ENCODE measurements at places on chromosomes 3 and 15.
A peak's percentile ranks its signal among the peaks of the same experiment; 100 is the strongest.

DNA sequence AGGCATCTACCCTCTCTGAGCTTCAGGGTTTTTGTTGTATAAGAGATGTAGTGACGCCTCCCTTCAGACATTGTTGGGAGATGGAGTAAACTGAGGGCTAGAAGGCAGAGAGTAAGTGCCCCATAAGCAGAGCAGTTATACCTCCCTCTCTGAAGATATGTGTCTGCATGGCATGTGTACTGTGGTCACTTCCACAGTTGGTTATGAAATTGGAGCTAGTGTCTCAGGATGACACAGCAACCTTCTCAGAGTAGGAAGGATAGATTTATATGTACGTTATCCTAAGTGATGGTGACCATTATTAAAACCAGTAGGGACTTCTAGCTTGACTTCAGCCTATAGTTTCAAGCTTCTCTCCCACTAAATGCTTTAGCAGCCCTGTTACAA lies 17.9 kb downstream of the PXK start:
- DNase-seq: no peak

- DNase-seq: no peak
Observed at GRCh38 chr3:63954182-63954581, 42.0 kb upstream of the SCAANT1 start.

DNA sequence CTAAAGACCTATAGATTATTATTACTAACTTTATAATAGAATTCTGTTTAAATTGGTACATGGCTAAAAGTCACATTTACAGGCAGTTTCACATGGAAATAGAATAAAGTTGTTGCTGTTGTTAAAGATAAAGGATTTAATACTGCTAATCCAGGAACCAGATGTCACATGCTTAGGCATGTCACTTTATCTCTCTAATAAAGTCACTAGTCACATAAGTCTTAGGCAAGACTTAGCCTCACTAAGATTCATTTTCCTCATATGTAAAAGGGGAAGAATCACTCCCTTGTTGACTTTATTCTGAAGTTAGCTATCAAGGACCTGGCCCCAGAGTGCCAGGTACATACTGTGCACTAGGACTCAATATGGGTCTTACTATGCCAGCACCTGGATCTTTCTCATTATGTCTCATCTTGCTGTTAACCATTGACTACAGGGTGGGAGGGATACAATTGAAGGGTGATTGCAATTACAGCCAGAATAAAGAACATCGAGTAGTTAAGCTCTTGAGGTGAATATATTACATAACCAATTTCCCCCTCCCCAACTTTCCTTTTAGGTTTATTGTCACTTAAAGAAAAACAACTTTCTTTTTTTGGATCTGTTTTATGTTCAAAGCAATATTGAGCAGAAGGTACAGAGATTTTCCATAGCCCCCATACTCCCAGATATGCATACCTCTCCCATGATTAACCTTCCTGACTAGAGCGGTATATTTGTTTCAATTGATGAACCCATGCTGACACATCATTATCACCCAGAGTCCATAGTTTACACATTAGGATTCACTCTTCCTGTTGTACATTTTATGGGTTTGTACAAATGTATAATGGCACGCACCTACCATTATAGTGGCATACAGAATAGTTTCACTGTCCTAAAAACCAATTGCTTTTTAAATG lies 36.6 kb downstream of the LNP1 start:
- no peak for DNase-seq

- DNase-seq: no peak
Observed at GRCh38 chr3:191141728-191142127, 57.3 kb upstream of the OSTN start.

DNA sequence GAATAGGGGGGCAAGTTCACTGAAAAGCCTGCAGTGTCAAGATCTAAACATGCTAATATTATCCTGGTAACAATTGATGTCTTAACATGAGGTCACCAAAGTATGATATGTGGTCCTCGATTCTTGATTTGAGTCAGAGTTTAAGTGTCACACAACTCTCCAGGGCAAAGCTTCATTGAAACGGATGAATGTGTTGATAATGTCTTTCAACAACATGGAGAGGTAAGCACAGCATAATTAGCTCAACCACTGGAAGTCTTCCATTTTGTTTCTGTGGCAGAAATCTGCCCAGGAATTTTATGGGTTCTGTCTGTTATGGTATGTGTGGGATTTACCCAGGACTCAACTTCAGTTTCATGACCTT lies 591.5 kb downstream of the ZNF385D start:
- DNase-seq: no peak

DNA sequence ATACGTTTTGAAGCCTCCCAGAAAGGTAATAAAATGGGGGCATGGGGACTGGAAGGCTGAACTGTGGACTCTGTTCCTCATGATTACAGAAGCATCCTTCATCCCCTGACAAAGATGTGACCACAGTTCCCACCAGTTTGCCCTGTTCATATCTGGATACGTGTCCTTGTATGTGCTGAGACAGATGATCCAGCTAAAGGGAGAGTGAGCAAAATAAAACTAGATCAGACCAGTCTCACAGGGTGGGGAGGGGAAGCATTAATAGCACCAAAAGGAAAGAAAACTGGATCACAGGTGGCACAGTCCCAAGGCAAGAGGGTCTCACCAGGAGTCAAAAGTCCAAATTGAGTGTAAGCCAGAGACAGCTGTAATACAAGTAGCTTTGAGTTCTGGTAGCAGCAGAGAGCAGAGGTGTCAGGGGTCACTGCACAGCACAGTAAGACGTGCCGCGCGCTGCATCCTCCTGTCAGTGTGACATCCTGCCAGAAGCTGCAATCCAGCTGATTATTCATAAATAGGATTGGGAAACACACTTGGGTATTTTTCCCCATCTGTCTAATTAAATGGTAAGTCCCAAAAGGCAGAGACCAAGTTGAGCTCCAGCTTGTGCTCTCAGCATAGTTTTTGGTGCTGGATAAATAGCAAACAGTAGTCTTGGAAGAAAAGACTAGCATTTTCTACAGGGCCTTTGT lies 560.0 kb upstream of the CFAP20DC start:
- DNase-seq: no peak

GRCh38 chr3:27565201-27565852 lies 81.1 kb upstream of the SLC4A7 start:
- no peak for DNase-seq

- DNase-seq: peak; percentile 29
Observed at GRCh38 chr3:72480366-72480765, 367.9 kb downstream of the SHQ1 start.

DNA sequence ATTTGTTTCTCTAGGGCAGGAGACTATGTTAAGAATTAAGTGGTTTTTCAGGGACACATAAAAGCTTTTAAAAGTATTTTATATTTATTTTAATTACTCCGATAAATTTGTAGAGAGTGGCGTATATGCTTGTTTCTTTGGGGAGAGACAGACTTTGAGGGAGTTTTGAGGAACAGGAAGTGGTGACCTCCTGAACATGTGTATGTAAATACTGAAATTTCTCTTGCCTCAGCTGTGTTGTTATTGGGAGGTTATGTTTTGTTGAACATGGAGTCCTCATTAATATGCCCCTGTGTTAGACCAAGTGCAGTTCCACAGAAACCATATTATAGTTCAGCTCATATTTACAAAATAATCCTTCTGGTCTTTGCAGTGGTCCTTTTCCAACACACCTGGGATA lies 41.8 kb upstream of the UTS2B start:
- no peak for DNase-seq

DNA sequence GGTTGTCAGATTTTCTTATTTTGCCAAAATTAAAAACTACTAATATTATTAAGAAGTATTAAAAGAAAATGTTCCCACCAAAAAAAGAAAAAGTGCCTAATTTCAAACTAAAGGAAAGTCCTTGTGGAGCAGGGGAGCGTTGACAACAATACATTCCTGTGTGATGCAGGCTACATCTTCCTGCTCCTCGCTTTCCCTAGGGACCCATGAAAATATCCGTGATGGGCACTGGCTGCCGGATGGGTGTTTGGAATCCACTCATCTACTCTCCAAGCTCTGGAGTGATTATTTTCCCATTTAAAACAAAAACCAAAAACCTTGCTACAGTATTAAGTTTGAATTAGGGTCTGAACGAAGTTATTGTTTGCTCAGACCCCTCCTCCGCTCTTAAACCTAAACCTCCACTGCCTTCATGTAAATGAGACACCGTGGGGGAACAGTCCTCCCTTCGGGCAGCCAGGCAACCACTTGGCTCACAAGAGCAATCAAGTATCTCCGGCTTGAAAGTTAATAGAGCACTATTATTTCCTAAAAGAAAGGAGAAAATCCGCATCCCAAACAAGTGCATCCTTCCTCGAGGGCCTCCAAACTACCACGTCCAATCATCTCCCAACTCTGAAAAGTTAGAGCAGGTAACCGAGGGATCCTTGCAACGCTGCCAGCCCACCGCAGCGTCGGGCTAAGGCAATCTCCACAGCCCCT lies 1.5 kb downstream of the ITGB5 start:
- no peak for DNase-seq

DNA sequence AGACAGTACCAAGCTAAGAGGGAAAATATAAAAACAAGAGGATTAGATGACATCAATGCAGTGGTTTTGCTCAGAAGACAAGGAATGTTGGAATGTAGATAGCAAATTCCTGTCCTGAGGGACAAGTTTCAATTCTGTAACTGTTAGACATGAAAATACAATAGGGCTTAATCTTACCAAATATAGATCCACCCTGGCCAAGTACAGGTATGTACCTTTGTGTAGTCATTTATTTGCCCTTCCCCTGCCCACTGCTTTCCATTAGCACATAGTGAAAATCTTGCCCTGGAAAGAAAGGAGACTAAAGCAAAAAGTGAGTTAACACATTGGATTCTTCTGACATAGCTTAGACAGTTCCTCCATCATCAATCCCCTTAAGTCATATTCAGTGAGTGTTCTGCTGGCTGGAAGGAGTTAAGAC lies 389.0 kb upstream of the THBS1 start:
- DNase-seq: no peak

GRCh38 chr15:79724804-79725203 lies 172.0 kb downstream of the MTHFS start:
- DNase-seq: no peak

GRCh38 chr3:14834807-14835466 lies 16.2 kb downstream of the FGD5 start:
- no peak for DNase-seq

DNA sequence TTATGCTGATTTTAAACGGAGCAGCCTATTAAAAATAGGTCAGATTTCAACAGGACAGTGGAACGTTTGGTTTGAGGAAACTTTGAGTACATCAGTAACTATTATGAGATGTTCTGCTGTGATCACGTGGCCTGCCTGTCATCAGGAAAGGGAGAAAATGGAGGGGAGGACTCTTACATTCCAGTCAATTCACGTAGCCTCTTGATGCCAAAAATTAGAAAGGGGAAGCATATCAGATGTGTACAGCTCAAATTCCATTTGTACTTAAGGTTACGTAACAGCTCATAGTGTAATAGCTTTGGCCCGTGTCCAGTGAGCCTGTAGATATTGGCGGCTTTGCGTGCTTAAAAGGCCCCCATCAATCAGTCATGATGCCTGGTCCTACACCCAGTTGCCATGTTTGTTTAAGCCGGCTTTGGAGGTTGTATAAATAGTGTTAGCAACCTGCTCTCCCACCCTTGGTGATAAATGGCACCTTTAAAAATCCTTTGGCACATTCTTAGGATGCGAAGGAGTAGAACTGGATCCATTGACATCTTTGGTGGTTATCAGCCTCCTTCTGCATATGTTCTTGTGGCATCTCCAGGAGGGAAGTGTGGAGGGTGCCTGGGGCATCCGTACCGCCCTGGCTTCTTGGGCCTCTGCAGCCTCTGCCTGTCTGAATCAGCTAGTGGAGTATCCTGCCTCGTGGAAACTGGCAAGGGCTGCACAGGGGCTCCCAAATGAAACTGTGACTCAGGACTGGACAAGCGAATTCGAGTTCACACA lies 163.9 kb downstream of the THSD4 start:
- DNase-seq: no peak

DNA sequence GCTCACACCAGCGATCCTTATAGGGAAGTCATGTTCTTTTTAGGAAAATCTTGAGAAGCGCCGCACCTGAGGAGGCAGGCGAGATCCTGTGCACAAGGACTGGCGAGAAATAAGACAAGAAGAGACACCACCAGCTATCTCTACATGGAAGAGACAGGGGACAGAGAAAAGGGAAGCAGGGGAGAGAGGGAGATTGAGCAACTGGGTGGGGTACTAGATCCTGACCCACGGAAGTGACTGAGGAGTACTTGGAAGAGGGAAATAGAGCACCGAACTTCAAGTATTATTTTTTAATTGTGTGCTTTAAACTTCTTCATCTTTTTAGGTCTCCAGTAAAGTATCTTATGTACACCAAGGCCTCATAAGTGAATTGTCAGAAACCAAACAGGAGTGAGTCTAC lies 742.0 kb upstream of the LMCD1 start:
- DNase-seq: no peak

DNA sequence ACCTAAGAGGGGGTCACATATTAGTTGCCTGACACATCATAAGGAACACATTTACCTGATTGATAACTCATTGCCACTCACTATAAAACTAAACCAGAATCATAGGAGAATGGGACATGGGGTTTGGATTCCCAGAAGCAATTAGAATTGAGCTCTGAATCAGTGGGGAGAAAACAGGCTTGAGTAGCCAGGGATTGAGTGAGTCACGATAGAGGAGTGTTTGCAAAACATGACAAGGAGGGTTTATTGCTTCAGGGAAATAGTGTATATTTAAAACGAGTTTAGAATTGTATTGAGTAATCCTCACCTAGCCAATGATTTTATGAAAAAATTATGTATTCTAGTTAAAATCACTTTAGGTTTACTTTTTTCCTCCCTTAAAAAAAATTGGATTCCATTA lies 101.1 kb upstream of the THRB start:
- DNase-seq: no peak

DNA sequence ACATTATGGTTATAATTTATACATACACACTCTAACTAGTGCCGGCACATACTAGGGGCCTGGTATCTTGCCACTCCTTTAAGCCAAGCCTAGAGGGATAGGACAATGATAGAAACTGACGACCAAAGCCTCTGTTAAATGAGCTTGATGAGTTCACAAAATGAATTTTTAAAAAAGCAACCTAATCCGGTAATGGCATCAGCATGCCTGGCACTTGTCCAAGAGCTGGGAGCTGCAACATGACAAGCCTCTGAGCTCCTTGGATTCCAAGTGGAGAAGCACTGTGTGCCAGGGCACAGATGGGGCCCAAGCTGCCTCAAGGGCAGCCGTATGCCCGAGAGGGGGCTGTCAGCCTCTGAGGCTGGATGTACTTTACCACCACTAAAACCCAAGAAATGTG lies 9.7 kb downstream of the ETV5 start:
- DNase-seq: no peak

DNA sequence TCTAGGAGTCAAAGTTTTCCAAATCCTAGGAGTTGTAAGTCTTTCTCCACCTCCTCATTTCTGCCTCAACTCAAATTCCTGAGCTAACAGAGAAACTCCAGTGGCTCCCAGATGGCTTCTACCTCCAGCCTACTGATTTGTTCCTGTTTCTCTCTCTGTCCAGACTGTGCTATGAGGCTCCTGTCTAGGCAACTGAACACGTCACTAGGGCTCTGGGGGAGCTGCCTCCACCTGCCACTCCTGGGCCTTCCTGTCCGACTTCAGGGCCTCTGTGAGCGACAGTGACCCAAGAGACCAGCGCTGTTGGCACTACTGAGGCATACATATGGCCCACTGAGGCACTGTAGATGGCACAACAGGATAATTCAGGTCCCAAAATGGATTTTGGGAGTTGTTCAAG lies 71.4 kb downstream of the EXOG start:
- DNase-seq: no peak

GRCh38 chr3:196654006-196654734 lies 14.7 kb downstream of the NRROS start:
- DNase-seq: no peak

GRCh38 chr15:87959662-87960061 lies 296.9 kb downstream of the NTRK3 start:
- no peak for DNase-seq

- no peak for DNase-seq
Observed at GRCh38 chr3:50214824-50215223, 9.8 kb downstream of the SLC38A3 start.

Data from activated T-cell treated with anti-CD3 and anti-CD28 coated beads, Interleukin-2, amount 50 U/mL, for 72 hours (primary cell).